ENCODE measurements at places on chromosomes 13 and 19. TPM values are rescaled to one million over a fixed set of nuclear protein-coding genes. Genes with fewer than 3 reads are reported as not detected.

ADGRE1 gene
- total RNA-seq = 0.23 TPM

CYP4F11 gene
- total RNA-seq = 0.23 TPM

RINL gene
- 14.1 TPM for total RNA-seq

ZNF880 gene
- total RNA-seq = 128 TPM

SBK3 gene
- not detected for total RNA-seq

LPAR2 gene
- total RNA-seq = 16.1 TPM

GPR108 gene
- total RNA-seq = 16.8 TPM

CCL25 gene
- not detected for total RNA-seq

APOC1 gene
- total RNA-seq = 17.8 TPM

DAND5 gene
- not detected for total RNA-seq

MAP4K1 gene
- total RNA-seq = 1.2 TPM

C13orf42 gene
- 0.23 TPM for total RNA-seq

WDR62 gene
- total RNA-seq = 2.3 TPM

CEACAM3 gene
- total RNA-seq = not detected

HPN gene
- total RNA-seq = 0.23 TPM

GIPR gene
- total RNA-seq = not detected

CDX2 gene
- not detected for total RNA-seq

All from diencephalon (tissue), 1 donor.